ENCODE measurements at places on chromosomes 1 and 21.

- DNase-seq: no peak
Measured at GRCh38 chr1:176033474-176033873, 173.6 kb downstream of the COP1 start.

GRCh38 chr21:34792504-34793089 lies 123.8 kb downstream of the CLIC6 start:
- no peak for DNase-seq

DNA sequence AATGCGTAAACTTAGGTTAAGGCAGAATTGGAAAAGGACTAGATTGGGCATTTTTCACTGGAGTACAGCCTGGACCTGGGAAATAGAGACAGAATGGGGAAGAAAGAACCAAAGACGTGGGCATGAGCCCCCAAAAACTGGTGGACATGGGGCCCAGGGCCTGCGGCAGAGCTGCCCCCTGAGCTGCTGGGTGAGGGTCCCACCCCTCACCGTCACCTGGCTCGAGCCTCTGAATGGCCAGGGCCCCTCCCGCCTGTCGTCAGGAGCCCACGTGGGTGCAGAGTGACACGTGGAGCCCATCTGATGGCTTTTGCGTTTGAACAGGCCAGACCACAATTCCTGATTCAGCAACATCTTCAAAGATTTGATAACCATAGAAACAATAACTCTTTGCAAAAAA lies 360.9 kb upstream of the VAMP3 start:
- peak; percentile 35 for DNase-seq

- no peak for DNase-seq
Measured at GRCh38 chr21:26914557-26914956, 52.3 kb downstream of the ADAMTS5 start.

DNA sequence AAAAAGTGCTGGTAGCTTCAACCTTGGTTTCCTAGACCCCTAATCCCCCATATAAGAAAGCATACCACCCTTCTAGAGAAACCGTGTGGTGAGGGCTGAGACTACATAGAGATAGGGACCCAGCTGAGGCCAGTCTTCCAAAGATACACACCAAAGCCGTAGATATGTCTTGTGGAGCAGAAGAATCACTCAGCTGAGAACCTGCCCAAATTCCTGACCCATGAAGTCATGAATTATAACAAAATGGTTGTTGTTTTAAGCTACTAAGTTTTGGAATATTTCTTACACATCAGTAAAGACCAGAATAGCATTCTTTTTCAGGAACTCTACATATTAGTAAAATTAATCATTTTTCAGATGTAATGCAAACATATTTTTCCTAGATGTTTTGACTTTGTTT lies 3.3 kb upstream of the SNRPE start:
- DNase-seq: no peak

DNA sequence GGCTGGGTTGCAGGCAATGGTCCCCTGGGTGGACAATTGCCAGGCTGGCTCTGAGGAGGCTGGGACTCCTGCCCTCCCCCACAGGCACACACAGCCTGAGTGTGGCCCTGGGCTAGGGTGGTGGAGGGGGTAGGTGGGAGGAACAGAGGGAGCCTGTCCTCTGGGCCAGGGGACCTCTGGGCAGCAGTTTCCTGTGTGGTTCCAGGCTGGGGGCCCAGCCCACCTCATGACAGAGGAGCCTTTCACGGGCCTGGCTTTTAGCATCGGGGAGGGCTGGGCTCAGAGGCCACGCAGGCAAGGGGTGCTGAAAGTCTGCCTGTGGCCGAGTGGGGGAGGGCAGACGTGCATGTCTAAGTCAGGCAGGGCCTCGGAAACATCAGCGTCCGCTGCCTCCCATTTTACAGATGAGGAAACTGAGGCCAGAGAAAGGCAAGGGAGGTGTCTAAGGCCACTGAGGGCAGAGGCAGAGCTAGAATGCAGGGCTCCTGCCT lies 7.0 kb downstream of the EXTL1 start:
- DNase-seq: no peak

GRCh38 chr1:209926045-209926444 lies 12.0 kb upstream of the SYT14 start:
- no peak for DNase-seq

DNA sequence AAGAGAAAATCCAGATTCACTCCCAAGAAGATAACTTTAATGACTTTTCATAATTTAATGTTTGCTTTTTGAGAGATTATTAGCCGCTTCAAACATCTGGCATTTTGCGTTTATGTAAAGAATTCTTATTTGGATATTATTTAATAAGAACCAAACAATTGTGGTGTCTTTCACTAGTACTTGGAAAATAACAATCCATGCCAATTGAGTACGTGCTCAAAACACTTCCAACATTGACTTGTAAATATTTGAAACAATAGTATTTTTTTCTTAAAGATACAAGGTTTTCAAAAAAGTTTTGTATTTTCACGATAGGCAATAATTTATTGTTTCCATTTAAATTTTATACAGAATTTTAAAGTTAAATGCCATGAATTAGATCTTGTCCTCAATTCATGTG lies 498.7 kb downstream of the AMY1C start:
- DNase-seq: no peak

- no peak for DNase-seq
Measured at GRCh38 chr1:185262151-185262550, 54.9 kb downstream of the IVNS1ABP start.

DNA sequence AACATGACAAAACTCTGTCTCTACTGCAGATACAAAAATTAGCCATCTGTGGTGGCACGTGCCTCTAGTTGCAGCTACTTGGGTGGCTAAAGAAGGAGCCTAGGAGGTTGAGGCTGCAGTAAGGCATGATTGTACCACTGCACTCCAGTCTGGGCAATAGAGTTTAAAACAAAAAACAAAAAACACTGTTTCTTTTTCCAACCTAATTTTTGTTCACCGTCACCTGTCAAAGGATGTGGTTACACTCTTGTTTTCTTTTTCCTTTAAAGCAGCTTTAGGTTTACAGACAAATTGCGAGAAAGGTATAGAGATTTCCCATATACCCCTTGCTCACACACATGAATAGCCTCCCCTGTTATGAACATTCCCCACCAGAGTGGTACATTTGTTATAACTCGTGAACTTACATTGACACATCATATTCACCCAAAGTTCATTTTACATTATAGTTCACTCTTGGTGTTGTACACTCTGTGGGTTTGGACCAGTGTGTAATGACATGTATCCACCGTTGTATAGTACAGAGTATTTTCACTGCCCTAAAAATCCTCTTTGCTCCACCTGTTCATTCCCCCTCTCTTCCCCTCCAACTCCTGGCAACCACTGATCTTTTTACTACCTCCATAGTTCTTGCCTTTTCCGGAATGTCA lies 26.2 kb downstream of the SMG7 start:
- no peak for DNase-seq

DNA sequence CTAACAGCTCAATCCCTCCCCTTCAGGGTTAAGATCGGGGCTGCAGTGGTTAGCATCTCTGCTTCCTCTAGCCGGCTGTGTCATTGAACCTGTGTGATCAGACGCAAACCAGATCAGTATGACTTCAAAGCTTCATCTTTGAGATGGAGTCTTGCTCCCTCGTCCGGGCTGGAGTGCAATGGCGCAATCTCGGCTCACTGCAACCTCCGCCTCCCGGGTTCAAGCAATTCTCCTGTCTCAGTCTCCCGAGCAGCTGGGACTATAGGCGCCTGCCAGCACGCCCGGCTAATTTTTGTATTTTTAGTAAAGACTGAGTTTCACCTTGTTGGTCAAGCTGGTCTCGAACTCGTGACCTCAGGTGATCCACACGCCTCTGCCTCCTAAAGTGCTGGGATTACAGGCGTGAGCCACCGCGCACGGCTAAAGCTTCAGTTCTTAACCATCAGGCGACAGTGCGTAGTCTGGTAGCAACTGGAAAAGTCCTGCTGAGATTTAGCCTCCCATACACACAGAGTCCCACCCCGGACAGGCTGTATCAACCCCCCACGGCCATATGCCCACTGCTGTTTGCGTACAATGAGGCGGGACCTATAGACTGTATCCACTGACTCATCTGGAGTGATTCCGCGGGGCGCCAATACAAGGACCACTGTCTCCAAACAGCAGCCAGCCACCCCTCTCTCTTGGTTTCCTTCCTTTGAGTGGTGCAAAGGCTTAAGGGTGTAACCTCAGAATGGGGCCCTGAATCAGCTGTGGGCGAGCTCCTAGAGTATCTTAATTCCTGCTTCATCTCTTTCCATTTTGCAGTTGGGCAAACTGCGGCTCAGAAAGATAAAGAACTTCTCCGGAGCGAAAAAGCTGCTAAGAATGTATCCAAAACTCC lies 23.3 kb downstream of the CELA3A start:
- DNase-seq: peak; percentile 82
